GM06990 (cell line): ENCODE measurements at places on chromosomes 13 and 19.

GRCh38 chr13:27834095-27834494 lies 41.8 kb downstream of the GSX1 start:
- DNase-seq, result no peak

- no peak for DNase-seq
Measured at GRCh38 chr13:99614465-99614885, 113.2 kb downstream of the TM9SF2 start.

DNA sequence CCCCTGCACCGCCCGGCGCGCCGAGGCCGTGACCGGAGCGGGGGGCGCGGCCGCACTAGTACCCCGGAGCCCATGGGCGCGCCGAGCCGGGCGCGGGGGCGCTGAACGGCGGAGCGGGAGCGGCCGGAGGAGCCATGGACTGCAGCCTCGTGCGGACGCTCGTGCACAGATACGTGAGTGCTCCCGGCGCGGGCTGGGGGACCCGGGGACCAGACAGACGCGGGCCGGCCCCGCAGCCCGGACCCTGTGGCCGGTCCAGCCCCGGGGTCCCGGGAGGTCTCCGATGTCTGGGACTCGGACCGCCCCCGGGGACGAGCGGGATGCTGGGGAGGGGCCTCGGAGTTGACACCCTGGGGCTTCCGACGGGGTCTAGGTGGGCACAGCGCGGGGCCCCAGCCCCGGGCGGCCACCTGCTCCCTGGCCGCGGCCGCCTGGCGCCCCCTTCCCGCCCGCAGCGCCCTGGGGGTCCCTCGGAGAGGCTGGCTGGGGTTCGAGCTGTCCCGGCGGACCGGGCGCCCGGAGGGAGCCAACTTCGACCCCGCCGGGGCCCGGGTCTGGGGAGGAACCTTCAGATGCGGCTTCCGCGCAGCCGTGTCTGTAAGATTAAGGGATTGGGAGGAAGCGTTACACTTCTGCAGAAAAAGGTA lies 568 bp downstream of the ATP11A start:
- DNase-seq, result no peak

GRCh38 chr13:48559638-48560320 lies 26.9 kb upstream of the RCBTB2 start:
- no peak for DNase-seq

DNA sequence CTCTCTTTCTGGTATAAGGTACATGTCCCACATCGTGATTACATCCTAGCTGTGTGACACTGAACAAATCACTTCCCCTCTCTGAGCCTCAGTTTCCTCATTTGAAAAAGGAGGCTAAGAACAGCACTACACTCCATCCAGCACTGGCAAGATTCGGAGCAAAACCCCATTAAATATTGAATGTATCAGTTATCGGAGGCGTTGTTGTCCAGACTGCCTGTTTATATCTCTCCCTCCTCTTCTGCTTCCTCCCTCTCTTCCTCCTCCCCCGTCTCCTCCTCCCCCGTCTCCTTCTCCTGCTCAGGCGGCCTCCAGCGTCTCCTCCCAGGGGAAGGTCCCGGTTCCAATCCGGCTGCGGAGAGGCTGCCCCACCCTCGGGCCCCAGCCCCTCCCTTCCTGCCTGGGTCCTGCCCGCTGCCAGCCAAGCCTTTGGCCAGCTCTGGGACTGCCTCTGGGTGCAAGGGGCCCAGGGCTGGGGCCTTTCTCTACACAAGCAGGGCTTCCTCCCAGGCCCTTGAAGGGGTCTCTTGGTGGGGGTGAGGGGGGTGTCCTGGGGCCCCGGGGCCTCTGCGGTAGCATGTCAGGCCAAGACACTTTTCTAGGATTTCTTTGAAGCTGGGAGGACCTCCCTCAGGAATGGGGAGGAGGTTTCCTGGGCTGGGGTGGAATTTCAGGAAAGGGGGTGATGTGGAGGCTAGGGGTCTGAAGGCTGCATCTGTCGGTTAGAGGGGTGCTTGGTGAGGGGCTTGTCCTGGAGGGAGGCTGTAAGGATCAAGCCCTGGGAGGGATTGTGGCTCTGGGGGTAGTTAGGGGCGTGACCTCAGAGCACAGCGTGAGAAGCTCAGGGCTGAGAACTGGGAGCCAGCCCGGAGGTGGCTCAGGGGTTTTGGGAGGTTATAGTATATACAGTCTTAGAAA lies 1.9 kb downstream of the RRAS start:
- no peak for DNase-seq

GRCh38 chr19:1112268-1113029 lies 8.7 kb downstream of the GPX4 start:
- no peak for DNase-seq

DNA sequence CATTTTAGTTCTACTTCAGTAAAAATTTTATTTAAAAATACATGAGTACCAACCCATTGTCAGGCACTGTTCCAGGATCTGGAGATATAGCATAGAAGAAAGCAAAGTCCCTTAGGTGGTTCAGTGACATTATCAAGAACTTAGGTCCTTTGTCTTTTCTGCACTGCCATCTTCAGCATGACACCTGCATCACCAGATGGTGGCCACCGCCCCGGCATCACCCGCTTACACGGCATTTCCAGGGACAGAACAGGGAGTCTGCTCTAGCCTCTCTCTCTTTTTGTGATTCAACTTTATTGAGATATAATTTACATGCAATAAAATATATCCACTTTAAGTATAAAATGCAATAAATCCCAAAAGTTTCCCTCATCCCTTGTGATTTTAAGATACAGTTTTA lies 23.5 kb downstream of the DYRK1B start:
- DNase-seq, result no peak
